Esophagus mucosa (tissue), 1 donor: ENCODE measurements at places on chromosomes 16 and 17. TPM values are rescaled to one million over a fixed set of nuclear protein-coding genes. Genes with fewer than 3 reads are reported as not detected.
A peak's percentile ranks its signal among the peaks of the same experiment; 100 is the strongest.

PSMD3 gene
- 80.2 TPM for total RNA-seq

WNK4 gene
- 0.40 TPM for total RNA-seq

ARL5C gene
- not detected for total RNA-seq

MMP2 gene
- total RNA-seq: 18.5 TPM

SLFN12 gene
- total RNA-seq: 2.6 TPM

VMO1 gene
- 2.3 TPM for total RNA-seq

ARRB2 gene
- 13.7 TPM for total RNA-seq

MYLK3 gene
- 0.08 TPM for total RNA-seq

CEP112 gene
- total RNA-seq: 3.7 TPM

TM4SF5 gene
- total RNA-seq: not detected

EEF2K gene
- 15.1 TPM for total RNA-seq

DNA sequence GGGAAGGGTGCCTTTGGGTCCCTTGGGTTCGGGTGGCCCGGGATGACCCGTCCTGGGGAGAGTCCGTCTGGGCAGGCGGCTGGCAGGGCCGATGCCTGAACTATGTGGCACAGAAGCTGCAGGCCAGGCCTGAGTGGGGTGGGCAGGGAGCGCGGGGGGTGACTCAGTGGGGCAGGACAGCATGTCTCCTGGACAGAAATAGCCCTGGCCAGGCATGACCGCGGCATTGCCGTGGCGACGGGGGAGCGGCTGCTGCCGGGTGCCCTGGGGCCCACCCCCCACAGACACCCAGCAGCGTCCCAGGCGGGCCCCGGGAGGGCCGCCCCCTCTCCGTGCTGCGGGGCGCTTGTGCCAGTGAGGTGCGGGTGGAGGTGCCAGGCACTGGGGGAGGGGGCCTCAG, 1.8 kb upstream of the C1QTNF8 start:
- no peak for ATAC-seq

DNA sequence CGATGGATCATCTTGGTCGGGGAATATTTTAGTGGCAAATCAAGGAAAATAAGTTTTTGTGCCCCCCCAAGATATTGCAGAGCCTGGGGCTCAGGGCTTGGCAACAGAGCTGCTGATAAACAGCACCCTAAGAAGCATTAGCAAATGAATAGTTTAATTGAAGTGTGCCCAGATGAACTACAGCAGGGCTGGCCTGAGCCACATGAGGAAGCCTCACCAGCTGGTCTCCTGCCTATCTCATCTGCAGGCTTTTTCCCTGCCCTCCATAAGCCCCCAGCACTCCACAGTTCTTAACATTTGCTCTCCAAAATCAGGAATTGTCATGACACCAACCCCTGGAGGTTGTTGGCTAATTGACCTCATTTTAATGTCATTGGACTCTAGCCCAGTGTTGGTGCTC, 480.2 kb downstream of the HS3ST3B1 start:
- no peak for ATAC-seq

GRCh38 chr16:46747777-46748651, at the start of gene MYLK3:
TSS of gene MYLK3 (minus strand) at chr16:46748344. CDS start at chr16:46748193, 151 bp downstream.
- no peak for ATAC-seq

- ATAC-seq: peak; percentile 17
Observed at GRCh38 chr17:49576088-49576916, 631 bp downstream of the NXPH3 start.

- no peak for ATAC-seq
Observed at GRCh38 chr17:80807882-80808281, 183.8 kb upstream of the CHMP6 start.

- ATAC-seq: no peak
Observed at GRCh38 chr16:80992676-80993293, 13.9 kb downstream of the CMC2 start.

DNA sequence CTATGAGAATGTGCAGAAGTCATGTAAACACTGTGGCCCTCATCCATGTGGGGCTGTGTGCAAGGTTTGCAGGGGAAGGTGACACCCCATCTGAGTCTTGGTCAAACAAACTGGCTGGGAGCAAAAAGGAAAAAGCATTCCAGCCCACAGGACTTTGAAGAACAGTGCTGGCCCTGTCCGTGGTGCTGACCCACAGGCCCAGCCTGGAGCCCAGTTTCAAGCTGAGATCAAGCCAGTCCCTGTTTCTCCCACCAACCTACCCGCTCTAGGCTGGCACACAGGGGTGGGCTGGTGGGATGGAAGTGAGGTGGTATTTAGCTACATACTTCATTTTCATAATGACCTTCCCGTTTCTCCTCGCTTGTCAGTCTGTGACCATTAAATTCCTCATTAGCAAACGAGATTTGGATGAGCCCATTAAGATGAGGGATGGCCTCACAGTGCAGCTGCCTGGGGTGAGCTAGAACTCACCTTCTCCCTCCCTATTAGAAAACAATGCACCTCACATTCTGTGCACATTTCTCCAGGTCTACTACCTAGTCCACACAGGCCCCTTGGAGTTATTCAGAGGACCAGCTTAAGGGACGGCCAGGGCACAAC, 12.6 kb upstream of the RPL38 start:
- ATAC-seq: no peak

DNA sequence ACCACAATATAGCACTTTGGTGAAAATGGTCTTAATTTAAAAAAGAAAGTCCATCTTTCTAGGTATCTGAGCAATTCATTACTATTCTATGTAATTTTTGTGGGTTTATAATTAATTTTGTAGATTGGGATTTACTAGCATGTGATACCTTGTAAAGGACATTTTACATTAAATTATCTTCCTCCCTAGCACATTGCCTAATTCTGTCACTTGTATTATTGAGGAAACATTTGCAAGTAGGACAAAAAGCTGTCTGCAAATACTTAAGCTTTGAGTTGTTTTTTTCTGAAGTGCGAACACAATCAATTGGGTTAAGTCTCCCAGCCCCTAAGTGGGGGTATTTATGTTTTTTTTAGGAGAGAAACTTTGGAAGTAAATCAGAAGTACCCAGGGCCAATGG, 167.0 kb downstream of the PRKCA start:
- no peak for ATAC-seq

- no peak for ATAC-seq
Observed at GRCh38 chr17:43737722-43738121, 20.9 kb downstream of the SOST start.

DNA sequence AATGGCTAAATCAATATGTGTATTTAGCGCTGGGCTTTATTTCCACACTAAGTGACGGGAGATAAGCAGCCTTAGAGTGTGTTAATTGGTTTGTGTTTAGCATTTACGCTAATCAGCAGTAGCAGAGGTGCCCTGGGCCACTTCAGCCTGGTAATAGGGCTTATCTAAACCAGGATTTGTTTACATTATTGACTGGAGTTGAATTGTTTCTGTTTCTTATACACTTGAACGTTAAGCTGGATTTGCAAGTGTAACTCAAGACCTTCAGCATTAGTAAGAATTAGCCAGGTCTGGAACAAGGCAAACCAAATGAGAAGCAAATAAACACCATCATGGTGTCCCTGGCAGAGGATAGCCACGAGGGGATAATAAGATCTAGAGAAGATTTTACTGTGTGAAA, 313.6 kb downstream of the HS3ST4 start:
- ATAC-seq: no peak

DNA sequence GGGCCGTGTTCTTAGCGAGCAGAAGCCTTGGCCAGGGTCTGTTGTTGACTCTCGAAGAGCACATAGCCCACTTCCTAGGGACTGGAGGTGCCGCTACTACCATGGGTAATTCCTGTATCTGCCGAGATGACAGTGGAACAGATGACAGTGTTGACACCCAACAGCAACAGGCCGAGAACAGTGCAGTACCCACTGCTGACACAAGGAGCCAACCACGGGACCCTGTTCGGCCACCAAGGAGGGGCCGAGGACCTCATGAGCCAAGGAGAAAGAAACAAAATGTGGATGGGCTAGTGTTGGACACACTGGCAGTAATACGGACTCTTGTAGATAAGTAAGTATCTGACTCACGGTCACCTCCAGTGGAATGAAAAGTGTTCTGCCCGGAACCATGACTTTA, 18.5 kb downstream of the RSPRY1 start:
- ATAC-seq: no peak

DNA sequence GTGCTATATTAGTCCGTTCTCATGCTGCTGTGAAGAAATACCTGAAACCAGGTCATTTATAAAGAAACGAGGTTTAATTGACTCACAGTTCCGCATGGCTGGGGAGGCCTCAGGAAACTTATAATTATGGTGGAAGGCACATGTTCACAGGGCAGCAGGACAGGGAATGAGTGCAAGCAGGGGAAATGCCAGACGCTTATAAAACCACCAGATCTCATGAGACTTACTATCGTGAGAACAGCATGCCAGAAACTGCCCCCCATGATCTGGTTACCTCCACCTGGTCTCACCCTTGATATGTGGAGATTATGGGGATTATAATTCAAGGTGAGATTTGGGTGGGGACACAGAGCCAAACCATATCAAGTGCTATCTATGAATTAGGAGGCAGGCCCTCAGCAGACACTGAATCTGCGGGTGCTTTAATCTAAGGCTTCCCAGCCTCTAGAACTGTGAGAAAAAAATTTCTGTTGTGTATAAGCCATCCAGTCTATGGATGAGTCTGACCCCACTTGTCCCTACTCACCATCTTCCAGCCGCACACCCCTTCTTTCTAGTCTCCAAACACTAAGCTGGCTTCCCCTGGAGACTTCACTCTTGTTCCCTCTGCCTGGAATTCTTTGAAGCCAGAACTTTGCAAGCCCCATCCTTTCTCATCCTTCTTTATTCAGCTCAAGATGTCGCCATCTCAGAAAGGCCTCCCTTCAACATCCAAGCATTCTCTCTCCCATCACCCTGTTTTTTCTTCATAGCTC, 772 bp upstream of the NUP93 start:
- no peak for ATAC-seq

DNA sequence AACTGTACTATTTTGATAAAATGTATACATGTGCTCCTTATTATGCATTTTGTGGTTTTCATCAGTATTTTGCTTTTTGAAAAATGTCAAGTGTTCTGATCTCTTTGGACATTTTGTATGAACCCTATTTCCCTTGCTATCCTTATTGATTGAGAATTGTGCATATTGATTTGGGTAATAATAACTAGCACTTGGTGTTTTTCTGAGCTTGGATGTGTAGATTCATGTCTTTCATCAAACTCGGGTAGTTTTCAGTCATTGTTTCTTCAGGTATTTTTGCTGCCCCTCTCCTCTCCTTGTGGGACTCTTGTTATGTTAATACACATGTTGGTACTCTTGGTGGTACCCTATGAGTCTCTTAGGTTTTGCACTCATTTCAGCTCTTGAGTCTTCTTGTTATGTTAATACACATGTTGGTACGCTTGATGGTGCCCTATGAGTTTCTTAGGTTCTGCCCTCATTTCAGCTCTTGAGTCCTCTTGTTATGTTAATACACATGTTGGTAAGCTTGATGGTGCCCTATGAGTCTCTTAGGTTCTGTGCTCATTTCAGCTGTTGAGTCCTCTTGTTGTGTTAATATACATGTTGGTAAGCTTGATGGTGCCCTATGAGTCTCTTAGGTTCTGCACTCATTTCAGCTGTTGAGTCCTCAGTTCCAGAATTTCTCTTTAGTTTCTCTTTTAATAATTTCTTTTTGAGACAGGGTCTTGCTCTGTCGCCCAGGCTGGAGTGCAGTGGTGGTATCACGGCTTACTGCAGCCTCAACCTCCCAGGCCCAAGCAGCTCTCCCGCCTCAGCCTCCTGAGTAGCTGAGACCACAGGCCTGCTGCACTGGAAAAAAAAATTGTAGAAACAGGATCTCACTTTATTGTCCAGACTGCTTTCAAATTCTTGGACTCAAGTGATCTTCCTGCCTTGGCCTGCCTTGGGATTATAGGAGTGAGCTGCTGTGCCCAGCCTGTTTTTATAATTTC, 19.3 kb downstream of the ZNF750 start:
- no peak for ATAC-seq

DNA sequence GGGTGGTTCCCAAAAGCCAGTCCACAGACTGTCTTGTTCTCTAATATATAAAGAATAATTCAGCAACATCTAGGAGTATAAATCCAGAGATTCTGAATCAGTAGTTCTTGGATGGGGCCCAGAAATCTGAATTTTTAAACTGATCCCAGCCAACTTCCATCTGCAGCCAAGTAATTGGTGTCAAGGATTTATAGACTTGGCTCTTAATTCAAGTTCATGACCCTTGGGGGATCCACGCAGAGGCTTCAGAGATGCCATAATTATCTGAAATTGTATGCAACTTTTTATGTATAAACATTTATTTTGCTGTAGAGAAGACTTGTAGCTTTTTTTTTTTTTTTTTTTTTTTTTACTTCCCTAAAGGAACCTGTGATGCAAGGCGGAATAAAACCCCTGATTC, 60.6 kb downstream of the HLF start:
- ATAC-seq: no peak

DNA sequence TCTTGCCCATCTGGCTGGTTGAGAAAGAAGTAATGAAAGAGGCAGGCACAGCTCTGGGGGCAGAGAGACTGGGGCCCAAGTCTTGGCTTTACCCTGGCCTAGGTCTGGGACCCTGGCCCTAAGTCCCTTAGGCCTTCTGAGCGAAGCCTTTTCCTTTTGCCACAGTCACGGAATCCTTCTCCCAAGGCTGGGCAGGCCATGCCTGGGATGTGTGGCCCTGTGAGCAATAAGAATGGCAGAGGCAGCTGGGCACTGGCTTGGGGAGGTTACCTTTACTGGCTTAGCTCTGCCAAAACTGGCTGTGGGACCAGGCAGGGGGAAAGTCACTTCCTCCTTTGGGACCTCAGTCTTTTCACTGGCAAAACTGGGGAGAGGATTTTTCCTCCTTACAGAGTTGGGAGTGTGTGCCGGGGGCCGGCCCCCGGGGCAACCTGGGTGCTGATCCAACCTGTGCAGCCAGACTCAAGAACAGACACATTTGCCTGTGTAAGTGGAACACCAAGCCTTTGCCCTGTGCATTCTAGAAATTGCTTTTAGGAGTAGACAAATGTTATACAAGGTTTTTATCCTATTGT, 12.9 kb downstream of the FOXF1 start:
- ATAC-seq: no peak

GRCh38 chr17:66981983-66982508, 17.5 kb downstream of the CACNG4 start:
- no peak for ATAC-seq

GRCh38 chr16:71360378-71360777, 1.9 kb downstream of the CALB2 start:
- peak; percentile 60 for ATAC-seq

GRCh38 chr16:27641260-27641659, 91.3 kb downstream of the KATNIP start:
- ATAC-seq: no peak

DNA sequence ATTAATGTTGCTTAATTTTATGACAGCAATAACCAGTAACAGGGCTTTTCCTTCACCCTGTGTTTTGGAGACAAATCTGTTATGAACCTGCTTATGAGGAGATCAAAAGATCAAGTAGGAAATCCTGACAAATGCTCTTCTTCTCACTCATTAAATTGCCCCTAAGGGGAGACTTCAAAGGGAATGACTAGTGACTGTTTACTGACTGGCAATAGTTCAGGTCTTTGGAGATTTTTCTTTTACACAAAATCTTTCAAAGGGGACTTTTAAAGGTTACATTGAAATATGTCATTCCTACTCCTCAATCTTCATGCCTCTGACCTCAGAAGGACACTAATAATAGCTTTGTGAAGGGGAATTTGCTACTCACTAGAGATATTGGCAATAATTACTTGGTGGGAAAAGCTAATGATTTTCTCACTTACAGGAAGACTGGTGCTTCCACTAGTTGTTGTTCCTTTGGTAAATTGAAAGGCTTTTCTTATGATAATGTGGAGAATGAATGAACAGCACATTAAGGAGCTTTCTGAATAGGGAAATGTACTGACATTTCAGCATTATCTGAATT, 292.9 kb upstream of the CA10 start:
- no peak for ATAC-seq
